Germinal center (tissue), 1 donor: ENCODE measurements at places on chromosomes 7 and 10.

DNA sequence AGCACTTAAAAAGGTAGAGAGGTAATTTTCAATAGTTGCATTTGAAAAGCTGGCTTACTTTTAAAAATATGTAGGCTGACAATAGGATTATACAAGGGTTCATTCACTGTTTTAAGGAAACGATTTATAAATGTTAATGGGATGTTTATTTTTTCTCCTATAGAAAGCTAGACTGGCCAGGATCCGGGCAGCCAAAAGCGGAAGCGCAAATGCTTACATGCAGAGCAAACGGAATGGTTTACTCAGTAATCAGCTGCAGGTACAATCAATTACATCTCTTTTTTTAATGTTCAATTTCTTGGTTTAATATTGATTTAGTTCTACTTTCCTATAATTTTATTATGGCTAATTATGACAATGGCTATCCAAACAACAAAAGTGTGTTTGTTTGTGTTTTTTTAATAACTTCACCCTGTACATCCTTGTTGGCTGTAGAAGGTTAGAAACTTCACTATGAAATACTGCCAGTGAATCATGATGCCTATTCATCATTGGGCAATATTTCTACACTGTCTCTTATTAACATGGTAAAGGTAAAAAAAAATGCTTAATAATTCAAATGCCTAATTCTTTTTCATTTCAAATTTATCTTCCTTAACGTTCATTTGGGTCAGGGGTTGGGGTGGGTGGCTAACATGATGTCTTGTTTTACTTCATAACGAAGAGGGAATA lies 116.4 kb downstream of the TSPAN12 start:
- no peak for DNase-seq

GRCh38 chr10:16565604-16566003 lies 43.9 kb upstream of the C1QL3 start:
- DNase-seq, result no peak

- DNase-seq, result no peak
These were observed 92.7 kb downstream of the LANCL2 start for GRCh38 chr7:55457801-55458200.

DNA sequence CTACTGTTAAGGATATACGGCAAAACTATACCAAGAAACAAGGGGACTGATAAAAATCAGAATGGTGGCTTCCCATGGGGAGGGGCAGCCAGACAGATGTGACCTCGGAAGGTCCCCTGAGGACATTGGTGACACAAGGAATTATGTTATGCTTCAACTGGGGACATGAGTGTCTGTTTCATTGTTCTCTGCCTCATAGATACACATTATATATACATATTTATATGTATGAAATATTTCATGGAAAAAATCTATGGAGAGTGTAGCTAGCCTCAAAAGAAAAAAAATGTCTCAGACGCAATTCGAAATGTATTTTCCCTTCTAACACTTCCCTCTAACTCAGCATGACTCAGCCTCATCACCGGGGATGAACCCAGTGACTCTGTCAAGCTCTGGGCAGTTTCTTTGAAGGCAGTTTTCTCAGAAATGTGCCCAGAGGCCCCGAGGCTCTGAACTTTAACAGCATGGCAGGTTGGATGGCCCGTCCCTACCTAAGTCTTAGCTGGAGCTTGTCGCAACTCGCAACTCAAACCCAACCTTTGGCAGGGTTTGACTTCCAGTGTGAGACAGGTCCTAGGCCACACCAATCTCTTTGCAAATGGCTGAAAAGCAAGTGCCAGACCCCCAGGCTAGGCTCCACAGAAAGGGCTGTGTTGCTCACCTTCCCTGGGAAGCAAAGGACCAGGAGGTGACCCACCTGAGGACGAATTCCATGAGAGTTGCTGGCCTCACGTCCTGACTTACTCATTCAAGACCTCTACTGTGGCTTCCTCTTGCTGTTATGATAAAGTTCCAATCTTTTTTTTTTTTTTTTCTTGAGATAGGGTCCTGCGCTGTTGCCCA lies 86.9 kb downstream of the CARD11 start:
- no peak for DNase-seq

DNA sequence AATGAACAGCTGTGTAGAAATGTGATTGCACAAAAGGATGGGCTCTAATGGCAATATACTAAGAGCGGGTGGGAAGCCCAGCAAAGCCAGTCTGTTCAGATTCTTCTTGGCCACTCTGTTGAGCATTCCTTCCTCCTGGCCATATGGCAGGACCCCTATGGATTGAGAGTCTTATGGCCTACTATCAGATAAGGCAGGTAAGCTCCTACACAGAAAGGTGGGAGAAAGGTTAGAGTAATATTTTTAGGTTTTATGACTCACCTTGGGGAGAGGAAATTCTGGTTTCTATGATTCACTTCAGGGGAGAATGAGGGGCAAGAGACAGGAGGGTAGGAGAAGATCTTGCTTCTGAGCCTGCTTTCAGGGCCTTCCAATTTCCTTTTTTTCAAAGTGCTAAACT lies 15.1 kb upstream of the AKR1B10 start:
- DNase-seq, result no peak

GRCh38 chr7:131640686-131641085 lies 84.3 kb upstream of the PODXL start:
- DNase-seq, result no peak

DNA sequence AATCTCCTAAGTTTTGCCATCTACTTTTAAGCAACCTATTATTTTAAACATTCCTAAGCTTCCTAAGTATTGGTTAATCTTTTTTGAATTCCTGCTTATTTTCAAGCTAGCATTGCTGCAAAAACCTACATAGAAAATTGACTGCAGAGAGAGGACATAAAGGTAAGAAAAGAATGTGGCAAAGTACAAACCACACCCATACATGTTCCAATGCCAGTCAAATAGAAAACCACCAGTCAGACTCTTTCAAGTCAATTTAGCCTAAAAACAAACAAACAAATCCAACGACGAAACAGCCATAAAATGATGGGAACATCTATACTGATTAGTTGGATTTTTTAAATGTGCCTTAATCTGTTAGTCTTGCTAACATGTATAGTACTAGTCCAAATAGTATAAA lies 804.8 kb downstream of the GRM8 start:
- no peak for DNase-seq

DNA sequence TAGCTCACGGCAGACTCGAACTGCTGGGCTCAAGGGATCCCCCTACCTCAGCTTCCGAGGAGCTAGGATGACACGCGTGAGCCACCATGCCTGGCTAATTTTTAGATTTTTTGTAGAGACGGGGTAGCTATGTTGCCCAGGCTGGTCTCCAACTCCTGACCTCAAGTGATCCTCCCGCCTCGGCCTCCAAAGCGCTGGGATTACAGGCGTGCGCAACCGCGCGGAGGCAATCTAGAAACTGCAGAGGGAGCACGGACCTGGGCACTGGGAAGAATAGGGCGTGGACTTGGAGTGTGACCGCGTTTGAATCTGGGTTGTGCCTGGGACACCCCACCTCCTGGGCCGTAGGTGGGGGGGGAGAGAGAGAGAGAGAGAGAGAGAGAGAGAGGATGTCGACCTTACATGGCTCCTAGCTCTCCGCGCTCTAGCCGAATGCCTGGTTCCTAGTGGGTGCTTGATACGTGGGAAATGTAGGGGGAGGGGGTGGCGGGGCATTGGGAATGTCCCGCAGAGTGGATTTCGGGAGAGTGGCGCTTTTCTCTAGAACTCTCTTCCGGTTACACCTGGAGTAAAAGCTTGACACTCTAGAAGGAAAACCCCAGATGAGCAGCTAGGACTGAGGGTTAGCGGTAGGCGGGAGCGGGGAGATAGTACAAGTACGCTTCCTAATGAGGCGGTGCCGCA lies 1.2 kb upstream of the MAP3K8 start:
- DNase-seq, result peak; percentile 50

- DNase-seq, result no peak
These were observed 8.8 kb upstream of the ZNF248 start for GRCh38 chr10:37865957-37866803.

DNA sequence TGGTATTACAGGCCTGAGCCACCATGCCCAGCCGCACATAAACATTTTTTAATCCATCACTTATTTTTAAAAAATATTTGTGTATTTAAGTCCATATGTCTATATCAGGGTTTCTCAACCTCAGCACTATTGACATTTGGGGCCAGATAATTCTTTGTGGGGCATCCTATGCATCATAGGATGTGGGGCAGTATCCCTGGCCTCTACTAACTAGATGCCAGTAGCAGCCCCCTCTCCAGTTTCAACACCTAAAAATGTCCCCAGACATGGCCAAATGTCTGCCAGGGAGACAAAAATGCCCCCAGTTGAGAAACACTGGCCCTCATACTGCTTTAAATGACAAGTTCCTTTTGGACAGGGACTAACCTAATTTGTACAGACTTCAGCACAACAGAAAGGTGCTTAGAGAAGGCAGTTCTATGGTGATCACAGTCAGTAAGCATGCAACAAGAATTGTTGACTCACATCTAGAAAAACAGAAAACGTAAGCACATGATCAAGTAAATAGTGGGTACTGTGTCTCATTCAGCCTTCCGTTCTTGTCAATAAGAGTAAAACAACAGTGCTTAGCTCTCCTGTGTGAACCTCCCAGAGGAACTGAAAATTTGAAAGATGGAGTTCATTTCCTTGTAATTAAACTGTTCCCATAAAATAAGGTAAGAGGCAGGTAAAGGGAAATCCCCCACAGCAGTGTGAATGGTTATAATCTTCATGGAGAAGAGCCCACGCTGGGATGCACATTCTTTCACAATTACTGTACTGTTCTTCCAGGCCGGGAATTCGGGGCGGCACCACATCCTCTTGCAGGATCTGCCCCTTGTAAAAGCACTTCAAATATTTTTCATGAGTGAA lies 17.3 kb upstream of the ADRB1 start:
- no peak for DNase-seq

- DNase-seq, result no peak
These were observed 141.5 kb upstream of the DKK1 start for GRCh38 chr10:52172581-52172980.

GRCh38 chr7:68176974-68177373 lies 1180.3 kb downstream of the TYW1 start:
- peak; percentile 7 for DNase-seq

DNA sequence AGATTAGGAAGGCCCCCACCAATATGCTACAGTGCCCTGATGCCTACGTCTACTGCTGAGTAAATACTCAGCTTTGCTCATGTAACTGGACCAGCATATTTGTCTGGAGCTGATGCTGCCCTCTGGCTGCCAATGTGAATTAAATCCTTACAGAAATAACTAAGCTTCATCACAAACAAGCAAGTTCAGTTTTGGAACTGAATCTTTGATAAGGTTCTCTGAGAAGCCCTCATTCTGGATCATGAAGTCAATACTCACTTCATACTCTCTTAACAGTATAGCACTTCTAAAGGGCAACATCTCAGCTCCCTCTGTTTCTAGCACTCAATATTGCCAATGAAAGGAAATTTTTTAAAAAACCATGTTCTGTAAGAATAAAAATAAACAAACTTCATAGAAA lies 246.7 kb downstream of the ETV1 start:
- DNase-seq, result no peak

DNA sequence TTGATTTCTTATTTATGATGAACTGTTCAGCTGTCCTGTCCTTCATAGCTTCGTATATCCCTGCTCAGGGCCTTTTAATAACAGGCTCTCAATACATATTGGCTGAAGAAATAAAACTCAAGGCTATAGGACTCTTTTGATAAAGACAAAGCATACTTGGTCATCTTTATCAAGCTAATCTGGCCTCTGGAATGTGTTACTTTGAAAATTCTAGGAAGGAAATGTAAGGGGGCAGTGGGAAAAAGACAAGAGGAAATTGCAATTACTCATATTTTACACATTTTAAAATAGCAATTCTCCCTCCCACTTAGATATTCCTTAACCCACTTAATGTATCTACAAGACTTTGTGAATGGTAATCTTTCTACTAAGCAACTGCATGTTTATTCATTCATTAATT lies 94.3 kb downstream of the OSBPL3 start:
- DNase-seq, result no peak

- DNase-seq, result no peak
These were observed 332.1 kb downstream of the WDR11 start for GRCh38 chr10:121183236-121183635.

DNA sequence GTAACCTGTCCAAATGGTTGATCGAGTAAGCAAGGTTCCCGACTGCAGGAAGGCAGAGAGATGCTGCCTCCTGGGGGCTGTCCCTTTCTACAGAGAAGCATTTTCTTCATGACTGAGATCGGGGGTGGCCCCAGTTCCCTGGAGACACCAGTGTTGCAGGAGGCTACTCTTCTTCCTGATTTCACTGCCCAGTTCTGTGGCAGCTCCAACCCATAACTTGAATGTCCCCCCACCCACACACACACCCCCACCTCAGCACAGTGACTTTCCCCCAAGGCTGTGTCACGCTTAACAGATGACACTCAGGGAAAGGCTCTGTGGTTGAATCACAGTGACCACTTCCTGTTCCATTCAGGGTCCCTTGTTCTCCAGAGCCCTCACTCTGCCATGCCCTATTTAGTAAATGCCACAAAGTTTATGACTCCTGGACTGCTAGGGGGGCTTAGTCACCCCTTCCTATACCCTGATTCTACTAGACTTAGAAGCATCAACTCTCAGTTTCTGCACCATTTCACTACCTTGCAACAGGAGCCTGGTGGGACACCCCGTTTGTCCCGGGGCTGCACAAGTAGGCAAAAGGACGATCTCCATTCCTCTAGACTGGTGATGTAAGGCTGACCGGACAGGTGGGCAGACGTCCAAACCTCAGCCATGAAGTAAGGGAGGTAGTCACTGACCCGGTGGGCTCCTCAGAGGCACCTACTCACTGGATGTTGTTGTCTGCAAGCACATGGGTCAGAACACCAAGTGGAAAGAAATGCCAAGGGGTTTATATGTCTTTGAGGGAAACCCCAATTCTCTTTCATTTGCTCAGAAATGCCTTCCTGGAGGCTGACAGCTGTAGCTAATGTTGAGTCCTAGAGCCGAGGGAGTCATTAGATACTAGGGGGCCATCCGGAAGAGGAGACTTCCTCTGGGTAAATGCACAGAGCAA lies 31.3 kb upstream of the SMC3 start:
- peak; percentile 24 for DNase-seq

- DNase-seq, result peak; percentile 26
These were observed 6.7 kb downstream of the SKAP2 start for GRCh38 chr7:26857506-26858240.

DNA sequence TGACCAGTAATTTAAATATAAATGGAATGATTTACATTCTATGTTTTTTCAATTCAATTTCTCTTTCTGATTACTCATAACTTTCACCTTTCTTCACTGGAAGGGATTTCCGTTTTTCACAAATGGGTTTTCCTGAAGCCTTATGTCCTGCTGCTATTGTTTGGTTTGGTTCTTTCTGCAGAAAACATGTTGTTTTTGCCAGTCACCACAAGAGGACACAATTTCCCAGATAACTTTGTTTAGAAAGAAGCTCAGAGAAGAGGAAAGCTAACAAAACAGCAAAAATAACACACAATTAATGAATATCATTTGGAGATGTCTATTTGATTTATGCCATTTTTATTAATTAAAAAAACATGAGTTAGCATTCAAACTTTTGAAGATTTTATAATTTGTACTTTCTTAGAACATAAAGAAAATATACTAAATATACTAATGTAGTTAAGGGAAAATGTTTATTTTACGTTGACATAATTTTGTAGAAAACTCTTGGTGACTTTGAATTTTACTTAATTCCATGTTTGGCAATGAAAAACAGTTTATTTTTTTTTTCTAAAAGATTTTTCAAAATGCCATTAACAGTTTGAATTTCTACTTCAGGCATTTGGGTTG lies 4.6 kb upstream of the TWIST1 start:
- DNase-seq, result no peak
